OCI-M1 (cell line): ENCODE measurements at places on chromosomes 16 and 17.

GRCh38 chr17:80791758-80792284 lies 199.8 kb upstream of the CHMP6 start:
- DNase-seq = no peak

DNA sequence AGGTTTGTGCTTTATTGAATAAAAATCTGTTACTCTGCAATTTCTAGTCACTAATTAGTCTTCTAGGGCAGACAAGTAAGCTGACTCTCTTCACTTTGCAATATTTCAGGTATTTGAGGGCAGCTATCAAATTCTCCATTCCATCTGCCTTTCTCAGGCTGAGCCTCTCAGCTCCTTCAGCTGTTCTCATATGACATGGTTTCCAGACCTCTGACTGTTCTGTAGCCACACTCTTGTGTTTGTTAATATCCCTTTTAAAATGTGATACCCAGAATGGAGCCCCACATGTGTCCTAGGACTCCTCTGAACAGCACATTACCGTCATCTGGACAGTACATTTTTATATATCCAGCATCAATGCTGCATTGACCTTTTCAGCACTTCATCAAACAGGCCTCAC lies 46.1 kb upstream of the MTMR4 start:
- no peak for DNase-seq

DNA sequence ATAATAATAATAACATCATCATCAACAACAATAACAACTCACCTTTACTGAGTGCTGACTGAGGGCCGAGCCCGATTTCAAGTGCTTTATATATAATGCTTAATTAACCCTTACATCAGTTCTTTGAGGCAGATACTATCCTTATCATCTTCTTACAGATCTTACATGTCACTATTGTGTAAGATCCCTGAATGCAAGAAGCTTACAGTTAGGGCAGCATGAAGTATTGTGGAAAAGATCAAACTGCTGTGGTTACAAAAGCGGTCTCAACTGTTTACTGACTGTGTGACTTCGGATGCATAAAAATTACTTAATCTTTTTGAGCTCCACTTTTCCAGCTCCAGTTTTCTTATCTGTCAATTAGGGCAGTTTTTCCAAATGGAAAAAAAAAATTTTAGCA lies 3.3 kb downstream of the VAT1 start:
- peak; percentile 78 for DNase-seq

GRCh38 chr17:3745071-3745470 lies 21.4 kb downstream of the HASPIN start:
- DNase-seq = no peak

DNA sequence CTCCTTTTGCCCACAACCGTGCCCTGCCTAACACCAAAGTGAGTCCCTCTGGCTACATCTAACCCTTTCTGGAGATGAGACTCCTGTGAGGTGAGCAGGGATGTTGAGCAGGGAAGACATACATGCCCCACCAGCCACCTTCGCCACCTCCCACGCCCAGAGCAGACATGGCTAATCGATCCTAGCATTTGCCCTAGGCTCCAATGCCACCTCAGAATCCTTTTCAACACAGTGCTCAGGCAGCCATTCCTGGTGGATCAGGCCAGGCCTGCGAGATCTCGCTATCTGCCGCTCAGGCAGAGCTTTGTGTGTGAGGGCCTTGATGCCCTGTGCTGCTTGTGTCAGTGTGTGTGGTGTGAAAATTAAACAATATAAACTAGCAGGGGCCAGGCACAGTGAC lies 21.0 kb downstream of the SCGB1C2 start:
- no peak for DNase-seq

DNA sequence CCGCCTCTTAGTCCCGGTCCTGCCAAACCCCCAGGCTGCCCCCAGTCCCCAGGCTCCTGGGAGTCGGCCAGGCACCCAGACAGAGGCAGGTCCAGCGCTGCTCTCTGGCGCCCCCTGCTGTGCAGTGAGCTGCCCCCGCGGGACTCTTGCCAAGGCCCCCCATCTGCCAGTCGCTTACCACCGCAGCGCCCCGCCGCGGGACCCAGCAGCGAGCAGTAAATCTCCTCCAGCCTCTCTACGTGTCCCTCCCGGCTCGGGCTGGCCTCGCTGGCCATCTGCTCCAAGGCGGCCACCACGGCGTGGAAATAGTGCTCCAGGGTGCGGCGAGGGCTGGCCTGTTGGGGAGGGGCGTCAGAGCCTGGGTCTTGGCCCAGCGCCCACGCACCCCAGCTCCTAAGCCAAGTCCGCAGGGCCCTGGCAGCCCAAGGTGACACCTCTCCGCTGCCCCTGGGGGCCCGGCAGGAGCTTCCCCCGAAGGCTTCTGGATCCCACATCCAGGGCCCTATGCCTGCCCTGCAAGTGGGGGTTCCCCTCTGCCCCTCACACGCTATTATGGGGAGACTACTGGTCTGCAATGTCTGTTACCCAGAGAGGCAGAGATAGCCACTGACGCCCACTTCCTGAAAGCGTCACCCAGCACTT lies 33.7 kb upstream of the MFSD6L start:
- peak; percentile 36 for DNase-seq

- no peak for DNase-seq
Measured at GRCh38 chr17:65841089-65841488, 279.6 kb upstream of the AXIN2 start.

DNA sequence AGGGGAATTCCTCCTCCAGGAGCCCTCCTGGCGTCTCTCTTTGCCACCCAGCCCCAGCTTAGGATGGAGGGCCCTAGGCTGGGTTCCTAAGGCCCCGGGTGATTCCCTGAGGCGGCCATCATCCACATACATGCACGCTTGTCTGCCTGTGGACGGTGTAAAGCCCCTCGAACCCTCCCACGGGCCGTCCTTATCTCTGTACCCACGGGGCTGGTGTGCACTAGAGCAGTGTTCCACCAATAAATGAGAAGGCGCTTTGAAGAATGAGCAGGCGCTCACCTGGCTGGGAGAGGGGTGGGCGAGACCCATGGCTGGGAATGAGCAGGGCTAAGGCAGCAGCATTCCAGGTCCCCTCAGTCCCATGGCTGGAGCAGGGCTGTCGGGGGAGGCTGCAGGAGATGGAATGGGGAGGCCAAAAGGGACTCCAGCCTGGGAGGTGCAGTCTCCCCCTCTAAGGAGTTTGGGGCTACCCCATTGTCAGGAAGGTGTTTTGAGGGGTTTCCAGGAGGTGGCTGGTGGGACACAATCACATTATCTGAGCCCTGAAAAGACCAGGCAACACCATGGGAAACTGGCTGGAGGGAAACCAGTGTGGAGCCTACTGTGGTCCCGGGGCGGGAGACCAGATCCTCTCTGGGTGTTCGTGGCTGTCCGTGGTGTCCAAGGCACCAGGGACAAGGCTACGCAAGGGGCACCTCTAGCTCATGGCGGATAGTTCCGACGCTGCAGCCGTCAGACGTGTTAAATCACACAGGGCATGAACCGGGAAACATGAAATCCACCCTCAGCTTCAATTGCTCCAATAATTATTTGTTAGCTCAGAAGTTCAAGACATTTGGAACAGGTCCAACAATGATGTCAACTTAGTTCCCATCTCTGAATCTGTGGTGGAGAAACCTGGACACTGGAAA lies 87.5 kb upstream of the DNAH17 start:
- DNase-seq = peak; percentile 35

GRCh38 chr16:57041182-57042156 lies 50.9 kb upstream of the CPNE2 start:
- no peak for DNase-seq

DNA sequence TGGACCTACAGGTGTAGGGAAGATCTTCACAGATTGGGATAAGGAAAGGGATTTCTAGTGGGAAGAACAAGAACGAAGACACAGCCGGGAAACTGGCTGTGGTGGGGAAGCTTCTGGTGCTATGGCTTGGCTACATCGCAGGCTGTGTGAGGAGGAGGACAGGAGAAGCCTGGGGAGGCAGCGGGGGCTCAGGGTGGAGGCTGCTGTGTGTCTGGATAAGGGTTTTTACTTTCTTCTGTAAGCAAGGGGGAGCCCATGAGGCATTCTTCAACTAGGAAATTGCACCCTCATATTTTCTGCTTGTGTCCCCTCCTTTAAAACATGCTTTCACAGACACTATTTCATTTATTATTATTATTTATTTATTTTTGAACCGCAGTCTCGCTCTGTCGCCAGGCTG lies 2.9 kb upstream of the RHBDF2 start:
- peak; percentile 61 for DNase-seq

DNA sequence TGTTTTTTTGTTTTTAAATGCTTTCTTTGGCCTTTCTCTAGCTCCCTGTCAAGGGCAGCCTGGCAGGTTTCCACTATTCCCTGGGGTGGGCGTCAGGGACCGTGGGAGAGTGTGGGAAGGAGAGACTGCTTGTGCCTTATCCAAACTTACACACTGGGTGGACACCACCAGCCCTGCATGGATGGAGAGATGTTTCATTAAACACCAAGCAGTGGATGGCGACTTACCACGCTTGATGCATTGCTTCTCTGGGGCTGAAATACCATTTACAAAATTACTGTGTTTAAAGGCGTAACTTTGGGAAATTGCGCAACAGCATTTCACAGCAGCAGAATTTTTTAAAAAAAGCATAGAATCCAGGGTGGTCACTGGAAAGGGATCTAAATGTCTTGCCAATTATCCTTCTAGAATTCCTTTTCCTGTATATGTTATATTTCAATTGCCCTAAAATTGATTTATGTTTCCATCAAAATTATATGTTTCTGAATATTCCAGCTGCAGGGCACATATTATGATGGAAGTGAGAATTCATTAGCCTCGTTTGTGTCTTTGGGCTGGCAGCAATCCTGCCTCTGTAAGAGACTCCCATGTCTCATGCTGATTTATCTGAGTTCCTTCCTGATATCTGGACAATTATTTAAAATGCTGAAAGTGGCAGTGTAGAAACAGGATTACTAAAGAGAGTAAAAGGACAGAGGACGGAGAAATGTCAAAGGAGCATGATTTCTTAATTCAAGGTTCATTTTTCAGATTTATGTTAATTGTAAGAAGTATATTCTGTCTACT lies 247.3 kb downstream of the GRIN2A start:
- DNase-seq = no peak

DNA sequence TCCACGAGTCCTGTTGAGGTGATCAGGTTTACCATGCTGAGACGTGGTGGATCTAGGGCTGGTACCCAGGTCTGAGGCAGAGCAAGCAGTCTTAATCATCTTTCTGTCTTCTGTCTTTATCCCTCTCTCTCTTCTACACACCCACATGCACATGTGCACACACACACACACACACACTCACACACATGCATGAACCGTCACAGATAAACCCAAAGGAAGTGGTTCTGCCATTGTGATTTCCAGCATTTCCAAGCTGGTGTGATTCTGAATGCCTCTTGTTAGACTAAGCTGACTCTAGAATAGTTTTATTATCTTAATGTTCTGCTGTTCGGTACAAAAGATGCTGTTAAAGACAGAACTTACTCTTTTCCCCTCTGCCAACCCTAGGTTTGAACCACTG lies 411.8 kb upstream of the SALL1 start:
- DNase-seq = no peak
